Activated T-cell treated with anti-CD3 and anti-CD28 coated beads, Interleukin-2, amount 50 U/mL, for 24 hours (primary cell): ENCODE measurements at places on chromosomes 7 and 10.

GRCh38 chr7:116938678-116939077, 14.6 kb upstream of the ST7 start:
- DNase-seq: no peak

DNA sequence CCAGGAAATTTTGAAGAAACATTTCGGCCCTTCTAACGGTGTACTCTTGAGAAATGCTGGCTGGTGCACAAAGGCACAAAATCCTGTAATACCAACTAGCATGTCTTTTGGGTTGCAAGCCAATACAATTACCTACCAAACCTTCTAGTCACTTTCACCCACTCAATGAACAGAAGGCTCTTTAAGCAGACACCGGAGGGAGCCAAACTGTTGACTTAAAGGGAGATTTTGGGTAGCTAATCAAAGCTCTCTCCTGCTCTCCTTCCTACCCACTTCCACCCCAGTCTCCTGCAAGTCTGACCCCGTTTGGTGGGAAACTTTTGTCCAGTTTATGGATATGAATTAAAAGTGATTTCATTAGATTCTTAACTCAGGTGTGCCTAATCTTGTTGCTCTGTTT, 24.0 kb downstream of the GRM3 start:
- no peak for DNase-seq

DNA sequence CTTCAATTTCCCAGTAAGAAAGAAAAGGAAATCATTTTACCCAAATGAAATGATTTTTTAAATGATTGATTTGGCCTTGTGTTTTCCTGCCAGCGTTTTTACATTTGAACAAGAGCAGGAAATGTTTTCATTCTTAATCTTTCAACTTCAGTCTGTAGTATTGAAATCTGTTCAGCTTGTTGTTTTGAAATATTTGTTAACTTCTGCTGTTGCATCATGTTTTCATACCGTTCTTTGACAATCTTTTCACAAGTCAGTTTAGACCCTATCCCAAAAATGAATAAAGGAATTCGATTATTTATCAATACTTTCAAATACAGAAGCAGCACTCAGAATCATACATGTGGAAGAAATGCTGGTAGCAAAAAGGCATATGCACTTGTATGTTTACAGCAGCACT, 8.1 kb downstream of the SFR1 start:
- no peak for DNase-seq

DNA sequence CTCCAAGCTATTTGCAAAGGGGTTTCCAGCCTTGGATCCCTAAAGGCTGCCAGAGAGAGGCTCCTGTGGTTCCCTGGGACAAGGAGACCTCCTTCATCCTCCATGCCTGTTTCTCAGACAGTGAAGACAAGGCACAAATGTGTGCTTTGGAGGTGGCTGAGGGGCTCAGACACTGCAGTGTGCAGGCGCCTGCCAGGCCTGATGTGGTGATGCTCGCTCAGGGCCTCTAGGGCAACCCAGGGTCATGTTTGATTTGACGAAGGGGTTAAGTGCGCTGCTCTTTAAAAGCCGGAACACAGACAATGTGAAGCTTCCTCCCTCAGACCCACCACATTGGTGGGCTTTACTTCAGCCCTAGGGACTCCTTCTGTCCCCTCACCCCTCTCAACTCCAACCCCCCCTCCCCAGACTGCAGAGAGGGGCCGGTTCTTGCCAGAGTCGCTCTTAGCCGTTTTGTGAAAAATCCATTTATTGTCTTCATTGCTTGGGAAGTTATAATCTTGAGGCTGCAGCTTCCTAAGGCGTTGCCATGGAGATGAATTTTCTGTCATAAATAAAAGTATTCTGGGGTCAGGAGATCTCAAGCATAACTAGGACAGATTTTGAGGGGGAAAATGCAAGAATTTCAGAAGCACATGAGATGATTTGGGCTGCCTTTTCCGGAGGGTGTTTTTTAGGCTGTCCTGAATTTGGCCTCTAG, 35.8 kb downstream of the PDGFA start:
- DNase-seq: no peak

DNA sequence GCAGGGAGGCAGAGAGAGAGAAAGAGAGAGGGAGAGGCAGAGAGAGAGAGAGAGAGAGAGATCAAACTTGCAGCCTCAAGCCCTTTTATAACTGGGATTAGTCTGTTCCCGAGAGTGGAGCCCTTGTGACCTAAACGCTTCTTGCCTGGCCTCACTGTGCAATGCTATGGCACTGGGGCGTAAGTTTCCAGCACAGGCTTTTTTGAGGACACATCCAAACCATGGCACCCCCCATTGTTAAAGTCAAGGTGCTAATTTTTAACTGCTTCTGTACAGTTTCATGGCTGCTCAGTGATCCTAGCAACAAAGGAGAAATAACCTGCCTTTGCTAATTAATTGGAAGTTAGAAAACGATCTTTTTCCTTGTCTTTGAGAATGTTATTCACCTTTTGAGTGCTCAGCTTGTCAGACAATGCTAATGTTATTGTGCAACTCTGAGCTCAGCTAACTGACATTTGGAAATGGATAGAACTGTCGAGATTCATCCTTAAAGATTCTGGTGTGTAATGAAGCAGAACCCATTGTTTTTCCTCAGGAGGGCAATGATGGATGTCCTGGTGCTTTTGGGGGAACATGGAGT, 268.4 kb downstream of the GLRX3 start:
- DNase-seq: no peak

GRCh38 chr10:78754269-78755062, 314.3 kb upstream of the ZMIZ1 start:
- no peak for DNase-seq

DNA sequence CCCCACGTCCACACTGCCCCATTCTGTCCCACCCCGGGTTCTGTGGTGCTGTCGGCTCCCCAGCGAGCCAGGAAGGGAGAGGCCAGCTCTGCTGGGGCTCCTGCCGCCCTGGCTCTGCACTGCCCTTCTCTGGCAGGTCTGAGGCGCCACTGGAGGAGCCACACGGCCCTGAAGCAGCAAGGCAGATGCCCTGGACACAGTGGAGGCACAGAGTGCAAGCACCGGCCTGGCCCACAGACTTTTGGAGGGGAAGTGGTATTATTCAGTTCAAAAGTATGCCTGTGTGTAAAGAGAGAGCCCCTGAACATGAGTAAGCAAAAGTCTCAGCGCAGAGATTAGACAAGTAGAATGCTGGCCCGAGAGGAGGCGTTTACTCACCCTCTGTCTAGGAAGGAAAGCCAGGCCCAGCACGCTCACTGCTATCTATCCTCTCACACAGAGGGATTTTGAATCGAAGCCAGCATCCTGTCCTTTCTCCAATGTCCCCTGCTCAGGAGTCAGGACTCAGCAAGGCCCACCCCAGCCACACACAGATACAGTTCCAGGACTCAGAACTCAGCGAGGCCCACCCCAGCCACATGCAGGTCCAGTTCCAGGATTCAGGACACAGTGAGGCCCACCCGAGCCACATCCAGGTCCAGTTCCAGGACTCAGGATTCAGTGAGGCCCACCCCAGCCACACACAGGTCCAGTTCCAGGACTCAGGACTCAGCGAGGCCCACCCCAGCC, 115.0 kb downstream of the EGFR start:
- no peak for DNase-seq

DNA sequence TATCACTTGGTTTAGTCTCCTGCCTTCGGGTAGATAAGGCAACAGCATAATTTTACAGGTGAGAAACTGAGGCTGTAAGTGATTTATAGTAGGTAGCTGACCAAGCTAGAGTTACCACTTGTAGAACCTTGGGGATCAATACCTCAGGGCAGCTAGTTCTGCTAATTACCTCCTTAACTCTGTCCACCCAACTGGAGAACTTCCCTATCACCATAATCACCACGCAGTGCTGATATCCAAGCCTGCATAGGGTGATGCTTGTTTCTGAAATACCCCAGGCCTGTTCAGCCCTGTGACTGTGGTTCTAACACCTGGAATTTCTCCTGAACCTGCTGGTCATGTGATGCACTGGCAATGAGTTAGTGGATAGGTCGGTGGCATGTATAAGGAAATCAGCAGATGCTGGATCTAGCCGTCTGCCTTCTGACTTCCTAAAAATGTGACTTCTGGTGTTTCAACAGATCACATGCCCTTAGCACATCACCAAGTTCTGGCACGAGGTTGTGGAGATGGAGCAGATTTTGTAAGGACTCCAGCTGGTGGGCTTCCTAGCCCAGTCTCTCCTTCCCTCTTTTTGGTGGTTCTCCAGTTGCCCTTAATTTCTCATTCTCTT, 15.3 kb downstream of the PLAU start:
- DNase-seq: no peak

DNA sequence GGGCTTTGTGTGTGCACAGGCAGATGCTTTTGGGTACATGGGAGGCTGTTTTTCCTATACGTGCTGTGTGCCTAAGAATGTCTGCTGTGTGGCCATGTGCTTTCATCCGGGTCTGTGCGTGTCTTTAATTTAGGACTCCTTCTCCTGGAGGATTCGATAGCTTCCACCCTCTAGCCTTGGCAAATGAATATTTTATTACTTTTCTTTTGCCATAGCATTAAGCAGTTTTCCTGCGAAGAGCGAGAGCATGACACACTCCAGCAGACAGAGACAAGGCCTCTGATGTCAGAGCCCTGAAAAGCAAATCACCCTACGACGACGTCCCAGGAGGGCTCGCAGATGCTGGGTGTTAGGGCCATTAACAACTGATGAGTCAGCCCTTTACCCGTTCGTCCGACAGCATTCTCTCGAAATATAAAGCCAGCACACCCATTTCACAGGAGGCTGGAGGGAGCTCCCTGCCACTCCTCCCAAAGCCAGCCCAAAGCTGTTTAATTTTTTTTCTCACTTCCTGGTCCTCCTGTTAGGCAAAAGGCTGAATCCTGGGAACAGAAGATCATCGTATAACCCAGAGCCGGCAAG, 311.3 kb upstream of the ZMIZ1 start:
- DNase-seq: no peak

DNA sequence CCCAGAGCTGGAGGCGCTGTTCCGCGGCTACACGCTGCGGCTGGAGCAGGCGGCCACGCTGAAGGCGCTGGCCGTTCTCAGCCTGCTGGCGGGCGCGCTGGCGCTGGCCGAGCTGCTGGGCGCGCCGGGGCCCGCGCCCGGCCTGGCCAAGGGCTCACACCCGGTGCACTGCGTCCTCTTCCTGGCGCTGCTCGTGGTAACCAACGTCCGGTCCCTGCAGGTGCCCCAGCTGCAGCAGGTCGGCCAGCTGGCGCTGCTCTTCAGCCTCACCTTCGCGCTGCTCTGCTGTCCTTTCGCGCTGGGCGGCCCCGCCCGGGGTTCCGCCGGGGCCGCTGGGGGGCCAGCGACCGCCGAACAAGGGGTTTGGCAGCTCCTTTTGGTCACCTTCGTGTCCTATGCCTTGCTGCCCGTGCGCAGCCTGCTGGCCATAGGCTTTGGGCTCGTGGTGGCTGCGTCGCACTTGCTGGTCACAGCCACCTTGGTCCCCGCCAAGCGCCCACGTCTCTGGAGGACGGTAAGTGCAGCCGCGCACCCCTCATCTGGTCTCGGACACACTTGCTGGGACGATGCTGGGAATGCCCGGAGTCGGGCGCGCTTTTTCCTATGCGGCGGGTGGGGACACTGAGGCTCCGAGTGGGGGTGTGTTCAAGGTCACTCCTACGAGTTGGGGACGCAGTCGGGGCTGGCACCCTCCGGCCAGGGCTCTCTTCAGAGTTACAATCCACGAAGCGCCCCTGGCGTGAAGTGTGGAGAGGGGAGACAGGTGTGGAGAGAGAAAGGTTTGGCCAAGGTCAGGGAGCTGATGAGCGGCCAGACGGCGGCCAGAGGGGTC, 717 bp downstream of the ADCY1 start:
- DNase-seq: no peak

GRCh38 chr7:101614098-101614938, 14.8 kb downstream of the MYL10 start:
- DNase-seq: no peak

GRCh38 chr10:122303271-122304053, 32.4 kb downstream of the BTBD16 start:
- no peak for DNase-seq

- no peak for DNase-seq
Measured at GRCh38 chr7:151472644-151473380, 32.9 kb upstream of the CRYGN start.

GRCh38 chr7:127119517-127119916, 133.2 kb downstream of the GRM8 start:
- no peak for DNase-seq

- no peak for DNase-seq
Measured at GRCh38 chr7:49389871-49390479, 383.5 kb upstream of the VWC2 start.

GRCh38 chr7:139127648-139128047, 18.1 kb upstream of the ZC3HAV1 start:
- no peak for DNase-seq

- DNase-seq: no peak
Measured at GRCh38 chr10:124122211-124122610, 28.8 kb upstream of the CHST15 start.
